ENCODE measurements at places on chromosomes 3 and 15.

DNA sequence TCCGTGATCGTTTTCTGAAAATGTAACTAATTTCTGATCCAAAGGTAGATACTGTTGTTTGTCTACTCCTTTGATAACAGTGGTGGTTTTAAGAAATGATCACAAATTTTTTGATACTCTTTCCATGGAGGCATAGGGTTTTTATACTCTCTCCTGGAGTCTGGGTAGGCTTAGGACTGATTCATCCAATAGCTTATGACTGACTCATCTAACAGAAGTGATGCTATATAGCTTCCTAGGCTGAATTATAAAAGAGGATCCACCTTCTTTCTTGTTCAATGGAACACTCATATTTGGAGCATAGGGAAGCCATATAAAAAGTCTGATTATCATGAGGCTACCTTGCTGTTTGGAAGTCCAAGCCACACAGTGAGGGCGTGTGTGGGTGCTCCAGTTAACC is 84.3 kb downstream of the CHST2 start:
- no peak for DNase-seq

DNA sequence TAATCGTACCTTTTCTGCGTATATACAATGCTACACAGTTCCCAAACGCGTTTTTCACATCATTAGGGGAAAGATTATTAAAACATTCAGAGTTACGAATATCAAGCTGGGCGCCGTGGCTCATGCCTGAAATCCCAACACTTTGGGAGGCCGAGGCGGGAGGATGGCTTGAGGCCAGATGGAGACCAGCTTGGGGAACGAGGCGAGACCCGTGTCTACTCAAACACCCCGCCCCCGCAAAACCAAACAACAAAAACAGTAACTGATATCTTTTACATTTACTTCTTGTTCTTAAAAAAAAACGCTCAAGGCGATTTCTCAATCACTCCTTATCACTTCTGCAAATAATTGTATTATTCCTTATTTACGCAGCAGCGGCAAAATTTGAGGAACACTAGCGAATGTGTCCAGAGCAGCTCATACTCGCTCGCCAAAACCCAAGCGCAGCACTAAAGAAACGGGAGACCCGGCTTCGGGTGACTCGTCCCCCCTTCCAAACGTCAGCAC is 1.2 kb downstream of the ZBTB11 start:
- DNase-seq = no peak

- no peak for DNase-seq
Observed at GRCh38 chr3:183868796-183869195, 15.9 kb downstream of the PARL start.

DNA sequence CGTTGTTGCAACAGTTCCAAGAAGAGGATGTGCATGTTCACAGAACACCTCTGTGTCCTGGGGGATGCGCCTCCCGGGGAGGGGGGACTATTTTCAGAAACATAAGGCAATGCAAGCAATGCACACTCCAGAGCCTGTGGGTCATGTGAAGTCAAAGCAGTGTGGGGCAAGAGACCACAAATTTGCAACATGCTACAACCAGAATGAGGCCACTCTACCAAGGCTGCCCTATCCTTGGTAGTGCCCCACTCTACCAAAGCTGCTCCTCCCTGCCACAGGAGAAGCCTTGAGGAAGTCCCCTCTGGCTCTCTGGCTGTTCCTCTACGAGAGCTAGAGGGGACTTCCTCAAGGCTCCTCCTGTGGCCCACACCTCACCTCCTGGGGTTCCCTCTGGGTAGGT is 8.4 kb upstream of the NR2C2 start:
- no peak for DNase-seq

DNA sequence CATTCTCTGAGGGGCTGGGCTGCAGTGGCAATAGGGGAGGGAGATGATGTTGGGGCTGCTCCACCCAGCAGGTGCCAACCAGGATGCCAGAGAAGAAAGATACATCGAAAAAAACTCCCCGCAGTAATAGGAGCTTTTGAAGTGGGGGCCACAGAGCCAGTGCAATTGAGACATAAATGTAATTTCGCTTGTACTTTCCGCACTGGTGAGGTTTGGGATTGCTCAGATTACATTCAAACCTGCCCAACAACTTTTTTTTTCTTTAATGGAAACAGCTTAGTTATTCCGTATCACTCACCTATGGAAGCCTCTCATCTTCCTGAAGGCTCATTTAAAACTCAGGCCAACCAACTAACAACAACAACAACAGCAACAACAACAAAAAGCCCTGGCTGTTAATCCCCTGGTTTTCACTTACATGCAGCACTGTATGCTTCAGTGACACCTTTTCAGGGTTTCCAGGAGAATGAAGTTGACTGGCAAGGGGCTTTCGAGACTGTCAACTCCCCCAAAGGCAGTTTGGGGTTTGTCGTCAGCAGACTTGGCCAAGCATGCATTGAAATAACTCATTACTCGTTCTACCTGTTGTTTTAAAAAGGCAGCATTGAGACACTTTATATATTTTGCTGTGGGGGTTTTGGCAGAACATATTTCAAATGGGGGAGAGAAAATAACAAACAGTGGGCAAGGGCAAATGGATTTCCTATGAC is 163.8 kb downstream of the EBLN2 start:
- DNase-seq = no peak

GRCh38 chr15:75360391-75360790 is 8.0 kb downstream of the MAN2C1 start:
- DNase-seq = no peak

DNA sequence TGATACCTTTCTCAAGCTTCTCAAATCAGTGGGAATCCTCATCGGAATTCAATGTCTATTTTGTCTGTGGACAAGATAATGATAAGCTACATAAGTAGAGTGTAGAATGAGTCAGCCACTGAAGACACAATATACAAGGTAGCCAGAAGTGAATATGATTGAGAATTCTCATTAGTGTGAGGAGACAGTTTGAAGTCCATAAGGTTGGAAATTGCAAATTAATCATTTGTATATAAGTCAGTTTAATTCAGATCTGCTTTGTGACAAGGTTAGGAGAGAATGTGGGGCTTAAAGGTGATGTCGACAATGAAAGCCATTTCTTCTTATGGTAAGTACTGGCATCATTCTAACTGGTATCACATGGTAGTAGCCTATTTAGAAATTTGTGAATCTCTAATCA is 4.2 kb downstream of the ARPP21 start:
- no peak for DNase-seq

- DNase-seq = no peak
Observed at GRCh38 chr3:56620371-56620770, 62.7 kb downstream of the TASOR start.

DNA sequence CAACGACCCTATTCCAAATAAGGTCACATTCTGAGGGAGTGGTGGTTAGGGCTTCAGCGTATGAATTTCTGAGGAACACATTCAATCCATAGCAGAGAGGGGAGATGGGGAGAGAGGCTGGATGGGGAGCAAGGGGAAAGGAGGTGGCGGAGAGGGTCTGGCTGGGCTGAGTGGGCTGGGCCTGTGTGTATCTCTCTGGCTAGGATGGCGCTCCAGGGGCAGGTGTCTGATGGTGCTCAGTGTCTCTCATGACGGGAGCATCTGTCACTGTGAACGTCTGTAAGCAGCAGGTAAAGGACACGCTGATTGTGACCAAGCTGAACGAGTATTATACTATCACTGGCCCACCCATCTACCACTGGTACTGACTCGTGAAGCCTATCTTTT is 159.6 kb downstream of the XXYLT1 start:
- no peak for DNase-seq
